ENCODE measurements at places on chromosomes 7 and 10.

GRCh38 chr10:121870413-121870812 is 57.4 kb downstream of the ATE1 start:
- no peak for DNase-seq
- H3K36me3 ChIP-seq: peaks cover 4% of the 10 kb centered on the region
- H3K27me3 ChIP-seq: no peaks in the 10 kb centered on the region
- H3K4me1 ChIP-seq: no peaks in the 10 kb centered on the region

- no peak overlapping the region for H3K27ac ChIP-seq
- no peaks in the 10 kb centered on the region for H3K27me3 ChIP-seq
- H3K36me3 ChIP-seq: no peaks in the 10 kb centered on the region
- DNase-seq: no peak
- no peak overlapping the region for H3K4me3 ChIP-seq
- peaks cover 4% of the 10 kb centered on the region for H3K4me1 ChIP-seq
Measured at GRCh38 chr10:17562614-17563013, 54.6 kb downstream of the HACD1 start.

DNA sequence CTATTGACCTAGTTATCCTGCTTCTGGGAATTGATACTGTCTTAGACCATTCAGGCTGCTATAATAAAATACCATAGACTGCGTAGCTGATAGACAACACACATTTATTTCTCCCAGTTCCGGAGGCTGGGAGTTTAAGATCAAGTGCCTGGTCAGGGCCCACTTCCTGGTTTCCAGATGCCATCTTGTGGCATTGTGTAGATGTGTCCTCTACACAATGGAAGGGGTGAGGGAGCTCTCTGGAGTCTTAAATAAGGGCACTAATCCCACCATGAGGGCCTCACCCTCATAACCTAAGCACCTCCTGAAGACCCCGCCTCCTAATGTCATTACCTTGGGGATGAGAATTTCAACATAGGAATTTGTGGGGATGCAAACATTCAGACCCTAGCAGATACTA is 62.4 kb downstream of the SLC35B4 start:
- no peaks in the 10 kb centered on the region for H3K36me3 ChIP-seq
- H3K4me3 ChIP-seq: no peak overlapping the region
- no peak overlapping the region for H3K27ac ChIP-seq
- no peak for DNase-seq
- H3K27me3 ChIP-seq: no peaks in the 10 kb centered on the region
- H3K4me1 ChIP-seq: no peaks in the 10 kb centered on the region

DNA sequence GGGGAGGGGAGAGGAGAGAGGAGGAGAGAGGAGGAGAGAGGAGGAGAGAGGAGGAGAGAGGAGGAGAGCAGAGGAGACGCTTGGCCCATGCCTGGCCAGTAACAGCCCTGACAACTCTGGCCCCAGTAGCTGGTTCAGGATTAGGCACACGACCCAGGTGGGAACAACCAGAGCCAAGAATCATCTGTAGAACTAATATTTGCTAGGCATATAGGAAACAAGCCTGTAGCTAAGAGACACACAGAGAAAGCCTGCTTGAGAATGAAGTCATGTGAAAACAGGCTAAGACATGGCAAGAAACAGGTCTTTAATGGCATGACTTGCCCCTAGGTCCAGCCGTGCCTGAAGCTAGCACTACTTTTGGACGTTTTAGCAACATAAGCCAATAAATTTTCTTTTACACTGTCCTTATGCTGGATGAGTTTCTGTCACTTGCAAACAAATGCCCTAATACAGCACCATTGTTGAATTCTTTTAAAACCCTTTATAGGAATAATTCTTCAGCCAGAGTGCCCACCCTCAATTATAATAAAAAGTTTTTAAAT is 17.5 kb downstream of the OSBPL3 start:
- H3K36me3 ChIP-seq: no peaks in the 10 kb centered on the region
- peak overlapping the region; percentile 32 for H3K27ac ChIP-seq
- peaks cover 38% of the 10 kb centered on the region for H3K4me1 ChIP-seq
- no peak overlapping the region for H3K4me3 ChIP-seq
- DNase-seq: no peak

DNA sequence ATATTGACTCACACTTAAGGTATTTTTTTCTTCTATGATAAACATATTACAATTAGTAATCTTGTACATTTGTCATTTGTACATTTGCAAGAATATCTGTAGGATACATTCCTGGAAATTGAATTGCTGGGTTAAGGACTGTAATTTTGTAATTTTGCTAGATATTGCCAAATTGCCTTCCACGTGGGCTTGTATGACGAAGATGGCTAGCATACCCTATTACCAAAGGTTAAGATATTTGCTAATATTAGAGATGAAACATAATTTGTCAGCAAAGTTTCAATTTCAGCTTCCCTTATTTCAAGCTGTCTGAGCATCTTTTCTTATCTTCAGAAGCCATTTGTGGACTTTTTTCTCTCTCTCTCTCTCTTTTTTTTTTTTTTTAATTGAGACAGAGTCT is 1.0 kb upstream of the LYZL2 start:
- H3K27ac ChIP-seq: no peak overlapping the region
- DNase-seq: no peak
- no peaks in the 10 kb centered on the region for H3K36me3 ChIP-seq
- H3K27me3 ChIP-seq: no peaks in the 10 kb centered on the region
- H3K4me1 ChIP-seq: no peaks in the 10 kb centered on the region

DNA sequence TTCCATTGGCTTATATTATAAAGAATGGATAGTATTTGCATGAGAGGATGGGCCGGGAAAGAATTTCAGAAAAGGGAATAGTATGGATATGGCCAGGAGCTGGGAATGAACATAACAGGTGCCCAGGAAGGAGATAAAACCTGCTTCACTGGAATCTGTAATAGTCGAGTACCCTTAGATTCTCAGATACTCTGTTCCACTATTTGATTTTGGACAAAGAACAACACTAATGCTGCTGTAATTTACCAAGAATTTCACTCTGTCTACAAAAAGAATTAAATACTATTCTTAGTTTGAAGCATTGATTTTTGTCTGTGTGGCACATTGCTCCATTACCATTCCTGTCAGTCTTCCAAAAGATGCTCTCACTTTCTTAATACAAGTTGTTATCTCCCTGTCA is 718.2 kb upstream of the LRRN3 start:
- H3K36me3 ChIP-seq: no peaks in the 10 kb centered on the region
- no peak overlapping the region for H3K4me3 ChIP-seq
- no peak overlapping the region for H3K27ac ChIP-seq
- no peaks in the 10 kb centered on the region for H3K27me3 ChIP-seq
- no peaks in the 10 kb centered on the region for H3K4me1 ChIP-seq

DNA sequence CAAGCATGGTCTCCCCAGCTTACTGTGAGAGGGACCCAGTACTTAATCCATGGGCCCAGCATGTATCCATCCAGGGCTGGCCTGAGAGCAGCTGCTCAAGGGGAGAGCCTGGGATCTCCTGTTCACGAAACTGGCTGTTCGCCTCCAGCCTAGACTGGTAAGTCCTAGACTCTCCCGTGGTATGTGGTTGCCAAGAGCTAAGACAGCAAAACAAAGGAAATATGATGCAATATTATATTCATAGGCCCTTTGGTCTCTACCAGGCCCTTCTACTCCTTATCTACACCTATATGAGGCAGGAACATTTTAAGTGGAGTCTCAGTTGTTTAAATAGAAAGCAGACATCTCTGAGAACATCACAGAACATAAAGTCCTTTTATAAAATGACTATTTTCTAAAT is 28.9 kb upstream of the STK17A start:
- no peaks in the 10 kb centered on the region for H3K36me3 ChIP-seq
- no peak overlapping the region for H3K27ac ChIP-seq
- no peaks in the 10 kb centered on the region for H3K27me3 ChIP-seq
- DNase-seq: no peak
- H3K4me3 ChIP-seq: no peak overlapping the region

- H3K27me3 ChIP-seq: no peaks in the 10 kb centered on the region
- H3K4me1 ChIP-seq: peaks cover 6% of the 10 kb centered on the region
- no peak overlapping the region for H3K4me3 ChIP-seq
- DNase-seq: no peak
Measured at GRCh38 chr7:5286933-5287332, 4.2 kb downstream of the SLC29A4 start.

DNA sequence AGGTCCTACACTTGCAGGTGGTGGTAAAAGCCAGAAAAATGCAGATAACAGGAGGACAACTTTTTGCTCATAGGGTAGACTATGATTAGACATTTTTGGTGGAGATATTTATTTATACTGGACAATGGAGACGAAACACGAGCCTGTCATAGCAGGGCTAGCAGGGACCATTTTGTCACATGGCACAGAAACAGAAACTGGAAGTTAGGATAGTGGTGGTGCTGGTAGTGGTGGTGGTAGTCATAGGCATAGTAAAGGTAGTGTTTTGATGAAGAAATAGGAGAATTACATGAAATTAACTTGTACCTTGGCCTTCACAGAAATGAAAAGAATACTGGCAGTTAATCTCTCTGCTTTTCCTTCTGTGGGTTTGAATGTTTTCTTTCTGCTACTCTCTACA is 8.8 kb upstream of the MGAM start:
- no peak overlapping the region for H3K4me3 ChIP-seq
- no peaks in the 10 kb centered on the region for H3K27me3 ChIP-seq
- no peaks in the 10 kb centered on the region for H3K4me1 ChIP-seq
- DNase-seq: no peak

DNA sequence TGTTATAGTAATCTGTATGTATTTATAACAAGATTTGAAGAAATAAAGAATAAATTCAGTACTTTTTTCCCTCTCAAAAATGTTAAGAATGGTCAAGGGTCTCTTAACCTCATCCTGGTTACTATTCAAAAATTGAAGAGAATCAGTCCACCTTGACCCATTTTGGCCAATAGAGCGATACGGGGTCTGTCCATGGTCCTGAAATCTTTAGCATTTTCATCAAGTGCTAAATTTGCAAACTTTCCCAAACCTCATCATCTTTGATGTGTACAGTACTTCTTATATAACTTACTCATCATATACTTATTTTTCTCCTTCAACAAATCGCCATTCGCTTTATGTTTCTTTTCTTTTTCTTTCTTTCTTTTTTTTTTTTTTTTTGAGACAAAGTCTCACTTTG is 23.6 kb downstream of the TMEM178B start:
- H3K4me3 ChIP-seq: no peak overlapping the region
- H3K27ac ChIP-seq: no peak overlapping the region
- H3K36me3 ChIP-seq: no peaks in the 10 kb centered on the region
- no peak for DNase-seq
- H3K4me1 ChIP-seq: no peaks in the 10 kb centered on the region

GRCh38 chr10:100823194-100823593 is 77.8 kb downstream of the PAX2 start:
- no peaks in the 10 kb centered on the region for H3K36me3 ChIP-seq
- peaks cover 100% of the 10 kb centered on the region for H3K27me3 ChIP-seq
- H3K27ac ChIP-seq: no peak overlapping the region
- no peak for DNase-seq
- peaks cover 16% of the 10 kb centered on the region for H3K4me1 ChIP-seq
- H3K4me3 ChIP-seq: no peak overlapping the region

- no peaks in the 10 kb centered on the region for H3K4me1 ChIP-seq
- H3K4me3 ChIP-seq: no peak overlapping the region
- no peak for DNase-seq
Measured at GRCh38 chr7:138941545-138941944, 39.6 kb downstream of the KIAA1549 start.

- no peaks in the 10 kb centered on the region for H3K27me3 ChIP-seq
- H3K4me1 ChIP-seq: no peaks in the 10 kb centered on the region
- no peaks in the 10 kb centered on the region for H3K36me3 ChIP-seq
- no peak overlapping the region for H3K27ac ChIP-seq
- DNase-seq: no peak
Measured at GRCh38 chr7:20240080-20240926, 23.1 kb upstream of the MACC1 start.

DNA sequence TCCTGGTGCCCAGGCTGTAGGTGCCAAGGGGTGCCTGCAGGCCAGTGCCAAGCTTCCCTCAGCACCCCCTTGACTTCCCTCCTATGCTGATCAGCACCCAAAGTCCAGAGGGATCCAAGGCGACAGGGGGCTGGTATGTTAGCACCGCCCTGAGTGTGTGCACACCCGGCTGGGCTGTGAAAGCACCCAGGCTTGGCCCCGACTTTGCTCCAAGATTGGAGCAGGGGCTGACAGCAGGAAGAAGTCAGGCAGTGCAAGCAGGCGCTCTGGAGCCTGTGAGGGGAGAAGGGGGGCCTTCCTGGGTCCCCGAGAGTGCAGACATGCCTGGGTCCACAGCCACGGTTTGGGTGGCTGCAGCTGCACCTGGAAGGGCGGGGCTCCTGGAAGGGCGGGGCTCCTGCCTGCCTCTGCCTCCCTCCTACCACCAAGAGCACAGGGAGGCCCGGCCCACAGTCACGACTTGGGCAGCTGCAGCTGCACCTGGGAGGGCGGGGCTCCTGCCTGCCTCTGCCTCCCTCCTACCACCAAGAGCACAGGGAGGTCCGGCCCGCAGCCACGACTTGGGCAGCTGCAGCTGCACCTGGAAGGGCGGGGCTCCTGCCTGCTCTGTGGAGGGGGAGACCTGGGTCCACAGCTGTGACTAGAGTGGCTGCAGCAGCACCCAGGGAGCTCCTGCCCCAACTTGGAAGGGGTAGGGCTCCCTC is 30.2 kb upstream of the ZMYND11 start:
- H3K4me1 ChIP-seq: no peaks in the 10 kb centered on the region
- no peak overlapping the region for H3K27ac ChIP-seq
- DNase-seq: no peak
- no peak overlapping the region for H3K4me3 ChIP-seq
- no peaks in the 10 kb centered on the region for H3K36me3 ChIP-seq
